NCI-H1105 treated with DMSO at 0.1 percent for 48 hours (cell line): ENCODE measurements at places on chromosomes 11 and 22.

GRCh38 chr11:78202733-78203167 lies 14.0 kb downstream of the USP35 start:
- DNase-seq: no peak

- DNase-seq: peak; percentile 59
Observed at GRCh38 chr11:12778240-12778905, 104.2 kb downstream of the TEAD1 start.

GRCh38 chr22:25791556-25791955 lies 49.6 kb downstream of the MYO18B start:
- DNase-seq: no peak

DNA sequence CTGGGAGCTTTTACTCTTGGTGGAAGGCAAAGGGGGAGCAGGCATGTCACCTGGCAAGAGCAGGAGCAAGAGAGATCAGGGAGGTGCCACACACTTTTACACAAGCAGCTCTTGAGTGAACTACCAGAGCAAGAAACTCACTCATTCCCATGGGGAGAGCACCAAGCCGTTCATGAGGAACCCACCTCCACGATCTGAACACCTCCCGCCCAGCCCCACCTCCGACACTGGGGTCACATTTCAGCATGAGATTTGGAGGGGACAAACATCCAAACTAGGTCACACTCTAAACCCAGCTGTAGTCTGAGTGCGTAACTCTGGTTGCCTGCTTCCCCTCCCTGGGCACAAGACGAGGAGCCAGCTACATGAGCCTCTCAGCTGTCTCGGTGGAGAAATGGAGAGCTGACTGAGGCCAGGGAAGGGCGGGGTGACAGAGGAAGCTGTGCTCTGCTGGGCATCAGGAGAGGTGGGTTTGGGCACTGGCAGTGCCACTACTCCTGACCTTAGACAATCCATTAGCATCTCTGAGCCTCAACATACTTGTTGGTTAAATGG lies 134.6 kb downstream of the PKNOX2 start:
- DNase-seq: no peak

DNA sequence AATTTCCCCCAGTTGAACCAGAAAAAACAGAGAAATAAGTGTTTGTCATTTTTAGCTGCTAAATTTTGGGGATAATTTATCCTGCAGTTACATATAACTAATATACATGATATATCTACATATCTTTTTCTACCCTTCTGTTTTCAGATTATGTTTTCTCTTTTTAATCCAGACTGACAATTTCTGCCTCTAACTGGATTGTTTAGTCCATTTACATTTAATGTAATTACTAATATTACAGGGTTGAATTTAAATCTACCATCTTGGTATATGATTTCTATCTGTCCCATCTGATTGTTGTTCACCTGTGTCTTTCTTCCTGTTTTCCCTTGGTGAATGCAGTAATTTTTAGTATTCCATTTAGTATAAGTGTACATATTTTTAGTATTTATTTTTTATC lies 5.7 kb downstream of the NNMT start:
- no peak for DNase-seq

- DNase-seq: no peak
Observed at GRCh38 chr11:47732271-47732670, 17.1 kb upstream of the AGBL2 start.

- no peak for DNase-seq
Observed at GRCh38 chr11:119828819-119829218, 99.8 kb upstream of the NECTIN1 start.

DNA sequence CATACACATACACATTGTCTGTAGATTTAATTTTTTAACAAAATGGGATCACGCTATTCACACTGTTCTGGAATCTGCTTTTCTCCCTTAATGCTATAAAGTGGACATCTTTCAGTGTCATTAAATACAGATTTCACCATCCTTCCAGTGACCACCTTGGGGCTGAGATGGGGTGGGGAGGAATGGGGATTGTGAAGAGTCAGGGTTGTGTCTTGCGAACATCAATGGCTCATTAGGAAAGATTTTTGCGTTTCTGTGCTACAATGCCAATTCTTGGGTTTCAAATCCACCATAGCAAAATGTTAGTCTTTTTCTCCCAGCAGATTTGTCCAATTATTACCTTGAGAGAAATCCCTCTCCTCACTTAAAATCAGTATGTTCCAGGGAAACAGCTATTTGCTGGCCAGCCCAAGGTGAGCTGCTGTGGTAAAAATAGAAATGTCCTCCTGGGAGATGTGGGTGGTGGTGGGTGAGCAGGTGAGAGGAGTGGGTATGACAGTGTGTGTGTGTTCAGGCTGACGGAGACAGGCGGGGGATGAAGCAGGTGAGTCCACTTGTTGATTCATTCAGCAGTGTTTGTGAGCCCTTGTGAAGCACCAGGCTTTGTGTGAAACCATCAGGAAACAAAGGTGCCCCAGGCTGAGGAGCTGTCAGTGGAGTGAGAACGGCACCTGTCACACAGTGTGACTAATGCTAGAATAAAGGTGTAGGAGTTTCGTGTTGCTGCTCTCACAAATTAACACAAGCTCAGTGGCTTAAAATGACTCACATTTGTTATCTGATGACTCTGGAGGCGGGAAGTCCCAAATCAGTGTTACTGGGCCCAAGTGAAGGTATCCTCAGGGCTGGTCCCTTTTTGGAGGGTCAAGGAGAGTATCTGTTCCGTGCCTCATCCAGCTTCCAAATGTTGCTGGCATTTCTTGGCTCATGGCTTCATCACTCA lies 1.7 kb upstream of the CBX6 start:
- peak; percentile 61 for DNase-seq

- no peak for DNase-seq
Observed at GRCh38 chr11:102361086-102362031, 14.3 kb downstream of the BIRC2 start.

- no peak for DNase-seq
Observed at GRCh38 chr11:69808667-69809086, 10.5 kb downstream of the FGF3 start.
